ENCODE measurements at places on chromosomes 5 and 9.

DNA sequence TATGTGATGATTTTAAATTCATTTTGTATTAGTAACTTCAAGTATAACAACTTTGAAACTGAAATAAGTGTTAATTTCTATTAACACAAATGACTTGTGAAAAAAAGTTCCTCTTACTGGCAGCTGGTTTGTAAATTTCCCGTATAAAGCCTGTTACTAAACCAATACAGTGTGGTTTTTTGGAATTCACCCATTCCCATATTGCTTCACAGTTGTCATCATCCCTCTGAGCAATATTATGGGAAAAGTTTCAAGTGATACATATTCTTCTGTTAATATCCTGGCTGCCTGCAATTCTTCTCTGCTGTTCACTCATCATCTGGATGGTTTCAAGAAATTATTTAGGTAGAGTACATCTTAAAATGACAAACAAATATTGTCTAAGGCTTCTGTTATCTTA, 1185.1 kb upstream of the C9orf72 start:
- no peak for DNase-seq

- no peak for DNase-seq
These were observed 30.4 kb downstream of the RNF145 start for GRCh38 chr5:159178978-159179377.

- DNase-seq: no peak
These were observed 225.7 kb upstream of the KLF9 start for GRCh38 chr9:70639853-70640814.

- no peak for DNase-seq
These were observed 974 bp downstream of the HEMGN start for GRCh38 chr9:97936998-97937397.

DNA sequence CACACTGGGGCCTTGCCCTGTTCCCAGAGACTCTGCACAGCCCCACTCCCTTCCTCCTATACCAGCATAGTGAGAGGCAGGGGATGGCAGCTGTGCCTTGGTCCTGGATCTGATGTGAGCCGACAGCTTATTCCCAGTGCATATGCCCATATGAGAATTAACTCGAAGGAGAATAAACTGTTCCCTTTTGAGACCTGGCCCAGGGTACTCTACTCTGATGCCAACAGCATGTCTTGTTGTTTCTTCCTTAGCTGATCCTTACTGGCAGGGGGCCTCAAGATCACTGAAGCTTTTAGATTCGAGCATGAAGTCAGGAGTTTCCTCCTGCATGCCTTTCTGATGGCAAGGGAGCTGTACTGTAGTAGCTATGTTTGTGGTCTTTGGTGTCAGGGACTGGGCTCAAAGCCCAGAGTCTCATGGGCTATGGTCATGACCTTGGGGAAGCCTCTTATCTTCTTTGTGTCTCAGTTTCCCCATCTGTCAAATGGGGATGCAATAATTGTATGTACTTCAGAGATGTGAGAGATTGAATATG, 57.1 kb downstream of the DOCK2 start:
- no peak for DNase-seq

DNA sequence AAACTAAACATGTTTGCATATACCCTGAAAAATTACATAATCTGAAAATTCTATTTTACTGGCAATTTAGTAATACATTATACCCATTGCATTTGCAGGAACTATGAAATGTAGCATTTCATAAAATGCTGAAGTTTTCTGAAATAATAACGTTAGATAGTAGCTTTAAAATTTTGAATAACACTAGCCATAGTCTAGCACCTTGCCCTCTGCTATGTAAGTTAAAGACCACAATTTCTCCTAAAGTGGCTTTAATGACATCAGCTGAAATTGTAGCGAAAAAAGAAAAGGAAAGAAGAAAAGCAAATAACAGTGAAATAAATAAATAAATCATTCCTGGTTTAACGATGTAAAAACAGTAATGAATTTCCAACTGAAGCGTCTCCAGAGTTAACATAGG, 172.8 kb upstream of the RASA1 start:
- no peak for DNase-seq

GRCh38 chr9:69377981-69378380, 53.0 kb downstream of the ENTREP1 start:
- no peak for DNase-seq

GRCh38 chr9:15885464-15885863, 332.6 kb downstream of the CCDC171 start:
- no peak for DNase-seq

- no peak for DNase-seq
These were observed 40.2 kb downstream of the SLC1A3 start for GRCh38 chr5:36646507-36647023.

GRCh38 chr5:87010736-87011135, 256.9 kb upstream of the RASA1 start:
- no peak for DNase-seq

DNA sequence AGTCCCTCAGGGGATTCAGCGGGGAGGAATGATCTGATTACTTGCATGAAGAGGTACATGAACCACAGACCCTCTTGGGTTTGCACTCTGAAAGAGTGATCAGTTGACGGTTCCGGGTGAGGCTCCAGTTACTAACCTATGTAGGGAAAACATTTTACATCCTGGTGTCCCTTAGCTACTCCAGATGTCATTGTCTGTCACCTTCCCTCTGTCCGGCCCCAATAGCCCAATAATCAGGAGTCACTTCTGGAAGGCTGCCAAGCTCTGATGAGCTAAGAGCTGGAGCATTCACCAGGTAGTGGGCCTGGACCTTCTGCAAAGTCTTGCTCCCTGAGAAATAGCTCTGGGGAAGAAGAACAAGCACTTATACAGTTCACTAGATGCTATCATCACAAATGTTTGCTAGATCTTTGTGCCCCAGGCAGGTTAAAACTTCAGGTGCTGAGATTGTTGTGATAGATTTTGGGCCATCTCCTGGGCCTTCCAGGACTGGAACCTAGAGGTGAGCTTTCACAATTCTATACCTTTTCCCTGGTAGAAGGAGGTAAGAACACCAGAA, 64.5 kb downstream of the ENTREP1 start:
- no peak for DNase-seq

DNA sequence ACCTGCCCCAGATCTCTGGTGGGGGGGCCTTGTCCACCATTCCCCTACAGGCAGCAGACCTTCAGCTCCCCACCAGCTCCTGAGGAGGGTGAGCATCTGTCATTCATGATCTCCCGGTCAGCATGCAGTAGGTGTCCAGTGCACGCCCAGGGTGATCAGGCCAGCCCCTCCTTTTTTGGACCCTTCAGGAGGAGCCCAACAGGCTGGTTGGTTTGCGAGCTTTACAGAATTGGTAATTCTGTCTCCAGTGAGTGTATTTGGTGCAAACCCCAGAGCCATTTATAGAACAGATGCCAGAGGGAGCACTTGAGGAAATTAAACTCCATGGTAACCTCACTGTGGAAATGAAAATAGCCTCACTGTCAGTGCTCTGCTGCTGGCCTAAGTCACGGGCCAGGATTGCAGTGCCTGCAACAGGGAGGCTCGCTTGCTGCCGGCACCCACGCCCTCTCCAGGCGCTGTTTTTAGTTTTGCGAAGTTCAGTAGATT, 23.4 kb downstream of the WNK2 start:
- DNase-seq: no peak

- no peak for DNase-seq
These were observed 69.9 kb upstream of the MSX2 start for GRCh38 chr5:174654442-174654841.

- no peak for DNase-seq
These were observed 7.1 kb upstream of the CORO2A start for GRCh38 chr9:98199388-98200033.

- no peak for DNase-seq
These were observed 211.0 kb upstream of the PANK3 start for GRCh38 chr5:168790002-168790635.

DNA sequence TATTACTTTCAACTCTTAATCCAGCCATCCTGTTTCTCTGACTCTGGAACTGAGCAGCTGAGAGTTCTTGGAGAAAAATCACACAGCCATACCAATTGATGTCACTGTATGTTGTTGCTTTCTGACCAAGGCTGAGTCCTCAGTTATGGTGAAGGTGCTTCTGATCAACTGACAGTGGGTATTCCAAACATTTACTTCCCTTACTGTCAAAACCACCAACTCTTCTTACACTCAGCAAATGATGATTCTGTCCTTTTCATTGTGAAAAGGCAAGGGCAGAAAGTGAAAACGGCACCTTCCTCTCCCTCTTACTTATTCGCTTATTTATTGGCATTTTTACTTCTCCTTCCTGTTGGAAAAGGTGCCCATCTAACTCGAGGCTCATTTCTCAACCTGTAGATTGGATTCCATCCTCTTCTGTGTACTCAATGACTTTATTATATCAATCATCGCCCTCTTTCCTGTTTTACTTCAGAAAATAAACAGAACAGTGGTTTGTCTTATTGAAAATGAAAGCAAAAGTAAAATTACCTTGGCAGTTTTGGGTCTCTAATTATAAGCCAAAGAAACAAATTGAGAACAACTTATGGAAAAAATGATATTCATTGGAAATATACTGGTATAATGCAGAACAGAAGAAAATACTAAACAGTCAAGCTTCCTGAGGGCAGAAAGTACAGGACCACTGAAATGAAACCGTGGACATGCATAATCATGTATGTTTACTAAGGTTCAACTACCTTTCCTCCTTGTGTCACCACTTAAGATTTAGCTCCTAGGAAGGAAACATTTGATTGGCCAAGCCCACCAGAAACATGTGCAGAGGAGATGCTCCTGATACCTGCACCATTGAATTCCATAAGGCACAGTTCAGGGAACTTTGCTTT, 104.5 kb upstream of the CHD1 start:
- DNase-seq: no peak

DNA sequence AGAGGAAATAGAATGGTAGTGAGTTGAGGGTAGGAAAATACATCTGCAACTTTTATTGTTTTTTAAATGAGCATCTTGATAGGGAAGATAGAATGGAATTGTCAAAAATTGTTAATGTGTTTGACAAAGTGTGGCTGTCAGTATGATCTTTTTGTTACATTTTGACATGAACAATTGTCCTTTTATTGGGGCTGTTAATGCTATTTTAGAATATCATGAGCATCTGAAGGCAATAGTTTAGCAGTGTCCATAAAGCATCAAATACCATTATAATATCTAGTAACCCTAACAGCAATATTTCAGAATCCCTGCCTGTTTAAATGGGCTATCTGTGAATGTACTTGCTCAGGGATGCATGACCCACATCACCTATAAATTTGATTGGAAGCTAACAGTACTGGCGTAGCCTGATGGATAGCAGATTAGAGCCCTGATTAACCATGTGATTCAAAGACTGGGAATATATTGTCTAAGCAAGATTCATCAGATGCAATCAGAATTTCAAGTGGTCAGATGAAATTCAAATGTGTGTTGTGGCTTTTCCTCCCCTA, 37.8 kb downstream of the TLE4 start:
- DNase-seq: no peak
